LoVo (cell line): ENCODE measurements at places on chromosomes 12 and 14.

DNA sequence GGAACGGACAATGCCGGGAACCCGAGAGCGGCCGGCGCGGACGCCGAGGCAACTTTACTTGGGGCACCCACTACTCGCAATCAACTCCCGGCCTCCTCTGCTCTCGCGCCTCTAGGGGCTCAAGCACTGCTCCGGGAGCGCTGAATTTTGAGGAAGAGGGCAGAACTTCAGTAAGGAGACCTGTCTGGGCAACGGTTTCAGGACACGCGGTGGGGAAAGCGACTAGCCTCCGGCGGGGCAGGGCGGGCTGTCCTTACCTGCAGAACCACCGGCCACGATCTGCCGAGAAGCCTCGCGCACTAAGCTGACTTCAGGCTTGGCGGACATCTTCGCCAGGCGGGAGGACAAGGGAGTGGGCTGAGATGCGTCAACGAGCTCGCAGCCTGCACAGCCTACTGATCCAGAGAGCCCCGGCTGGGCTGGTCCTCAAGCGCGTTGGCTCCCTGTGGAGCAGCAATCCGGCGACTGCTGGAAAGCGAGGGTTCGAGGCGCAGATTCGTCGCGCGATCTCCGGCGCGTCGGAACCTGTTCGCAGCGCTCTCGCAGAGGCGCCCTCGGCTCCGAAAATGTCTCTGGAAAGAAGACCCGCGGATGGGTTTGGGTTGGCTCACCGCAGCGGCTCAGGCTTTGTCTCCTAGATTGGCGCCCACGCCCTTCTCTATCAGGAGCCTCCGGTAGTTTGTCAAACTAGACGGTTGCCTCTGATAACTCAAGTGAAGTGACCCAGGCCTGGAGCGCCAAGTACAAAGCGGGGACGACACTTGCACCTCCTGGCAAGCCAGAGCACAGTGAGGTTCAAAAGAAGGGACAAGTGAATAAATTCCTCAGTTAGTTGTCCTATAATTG, at the start of gene SLC25A21:
Gene SLC25A21, minus strand, starts transcription at position 583 of the 846 bp plus-strand sequence.
- peak; percentile 87 for DNase-seq

GRCh38 chr12:13288937-13289652, 92.6 kb downstream of the EMP1 start:
- DNase-seq, result no peak

GRCh38 chr14:98411154-98411553, 860.8 kb downstream of the BCL11B start:
- no peak for DNase-seq

GRCh38 chr12:98656289-98657101, 11.4 kb downstream of the APAF1 start:
- DNase-seq, result peak; percentile 36

DNA sequence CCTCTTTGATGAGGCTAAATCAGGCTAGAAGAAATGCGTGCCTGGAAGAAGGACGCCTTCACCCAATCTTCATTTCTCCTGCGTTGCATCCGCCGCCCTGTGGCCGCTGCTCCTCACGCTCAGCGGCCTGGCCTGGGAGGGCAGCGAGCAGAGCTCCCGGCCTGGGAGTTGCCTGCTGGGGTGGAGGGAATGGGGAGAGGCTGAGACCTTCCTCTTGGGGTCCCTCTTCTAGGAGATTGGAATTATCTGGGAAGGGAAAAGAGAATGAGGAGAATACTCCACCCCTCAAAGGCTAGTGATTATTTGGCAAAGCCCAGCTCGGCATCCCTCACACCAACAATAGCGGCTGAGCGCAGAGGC, 2.4 kb upstream of the HOXC12 start:
- no peak for DNase-seq

- peak; percentile 56 for DNase-seq
These were observed 40.6 kb upstream of the CDKN3 start for GRCh38 chr14:54356172-54356571.

- DNase-seq, result no peak
These were observed 22.7 kb upstream of the ULK1 start for GRCh38 chr12:131871677-131872076.

GRCh38 chr14:22466491-22466890, 122.5 kb downstream of the DAD1 start:
- DNase-seq, result no peak

GRCh38 chr12:46209914-46210872, 58.6 kb downstream of the SLC38A1 start:
- DNase-seq, result no peak

DNA sequence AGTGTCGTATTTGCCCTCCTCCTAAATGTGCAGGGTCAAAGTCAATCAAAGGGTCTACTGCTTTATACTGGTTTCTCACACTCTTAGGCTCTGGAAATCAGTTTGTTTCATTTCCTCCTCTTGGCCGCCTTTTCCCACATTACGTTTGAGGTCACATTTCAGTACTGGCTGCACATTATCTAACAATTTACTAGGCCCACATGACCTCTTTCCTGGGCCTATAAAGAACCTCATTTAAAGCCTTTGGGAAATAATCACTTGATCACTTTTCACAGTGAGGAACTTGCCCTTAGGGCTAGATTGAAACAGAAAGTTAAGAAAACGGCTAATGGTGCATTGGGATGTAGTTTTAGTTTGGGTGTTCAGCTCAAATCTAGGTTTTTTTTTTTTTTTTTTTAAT, 497.5 kb downstream of the RERGL start:
- DNase-seq, result no peak

- no peak for DNase-seq
These were observed 141.8 kb upstream of the RASSF8 start for GRCh38 chr12:25816637-25817036.

DNA sequence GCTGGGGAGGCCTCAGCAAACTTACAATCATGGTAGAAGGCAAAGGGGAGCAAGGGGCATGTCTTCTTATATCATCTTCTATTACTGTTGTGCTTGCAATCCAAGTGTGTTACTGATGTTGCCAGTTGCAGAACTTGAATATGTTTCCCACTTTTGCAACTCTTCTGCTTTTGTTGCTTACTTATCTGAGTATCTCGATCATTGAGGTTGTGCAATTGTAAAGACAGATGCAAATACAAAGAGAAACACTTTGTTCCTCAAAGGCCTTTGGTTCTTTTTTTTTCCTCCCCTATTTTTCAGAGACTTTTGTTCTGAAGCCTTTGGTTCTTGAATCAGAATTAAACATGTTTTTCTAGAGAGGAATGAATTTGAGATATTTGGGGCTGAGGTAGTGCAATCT, 3.7 kb upstream of the COX8C start:
- no peak for DNase-seq

DNA sequence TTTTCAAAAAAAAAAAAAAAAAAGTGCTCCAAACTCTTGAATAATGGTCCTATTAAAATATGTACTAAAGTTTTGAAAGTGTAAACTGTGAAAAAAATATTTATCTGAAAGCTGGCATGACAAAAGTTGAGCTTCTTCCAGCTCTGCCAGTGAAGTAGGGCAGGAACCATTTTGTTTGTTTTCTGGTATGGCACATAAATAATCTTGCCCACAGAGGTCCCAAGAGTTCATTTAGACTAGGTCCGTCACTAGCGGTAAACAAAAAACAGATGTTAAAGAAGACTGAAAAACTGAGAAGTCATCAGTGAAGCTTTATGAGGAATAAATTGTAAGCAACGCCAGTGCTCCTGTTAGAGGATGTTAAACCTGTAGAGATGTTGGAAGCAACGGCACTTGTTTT, 7.0 kb downstream of the ERP27 start:
- DNase-seq, result no peak

- no peak for DNase-seq
These were observed 24.8 kb upstream of the AKAP6 start for GRCh38 chr14:32304296-32304695.

DNA sequence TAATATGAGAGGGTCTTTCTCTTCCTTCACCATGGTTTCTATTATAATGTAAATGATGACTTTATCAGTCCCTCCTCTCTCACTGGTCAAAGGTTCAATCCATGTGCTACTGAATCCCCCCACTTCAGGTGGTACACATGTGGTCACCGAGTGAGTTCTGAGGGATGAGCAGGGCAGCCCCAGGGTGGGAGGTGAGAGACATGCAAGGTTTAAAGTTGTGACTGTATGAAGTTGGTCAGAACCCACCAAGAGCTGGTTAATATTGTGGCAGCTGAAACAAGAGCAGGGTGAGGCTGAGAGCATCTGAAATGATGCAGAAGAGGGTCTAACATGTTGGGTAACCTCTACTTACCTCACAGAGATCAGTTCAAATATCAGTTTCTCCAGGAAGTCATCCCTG, 444.7 kb upstream of the FBXO33 start:
- no peak for DNase-seq

- no peak for DNase-seq
These were observed 212.9 kb upstream of the CRY1 start for GRCh38 chr12:107306141-107306659.

GRCh38 chr14:50545618-50546017, 13.2 kb upstream of the MAP4K5 start:
- DNase-seq, result peak; percentile 11

DNA sequence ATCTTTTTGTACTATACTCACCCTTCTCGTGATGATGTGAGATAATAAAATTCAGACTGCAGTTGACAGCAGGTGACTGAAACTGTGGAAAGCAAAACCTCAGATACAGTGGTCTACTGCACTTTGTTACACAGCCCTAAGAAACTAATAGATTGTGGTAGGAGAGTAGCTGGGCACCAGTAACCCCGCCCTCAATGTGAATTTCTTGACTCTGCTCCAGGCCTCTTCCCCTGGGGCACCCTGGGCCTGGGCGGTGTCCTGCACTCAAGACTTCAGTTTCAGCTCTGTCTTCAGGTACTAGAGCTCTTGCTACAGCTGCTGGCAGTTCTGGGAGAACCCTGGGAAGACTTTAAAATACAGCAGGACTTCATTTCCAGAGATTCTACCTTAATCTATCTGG, 197.6 kb upstream of the AVPR1A start:
- peak; percentile 28 for DNase-seq

GRCh38 chr14:100470523-100470897, 116.7 kb downstream of the BEGAIN start:
- no peak for DNase-seq

DNA sequence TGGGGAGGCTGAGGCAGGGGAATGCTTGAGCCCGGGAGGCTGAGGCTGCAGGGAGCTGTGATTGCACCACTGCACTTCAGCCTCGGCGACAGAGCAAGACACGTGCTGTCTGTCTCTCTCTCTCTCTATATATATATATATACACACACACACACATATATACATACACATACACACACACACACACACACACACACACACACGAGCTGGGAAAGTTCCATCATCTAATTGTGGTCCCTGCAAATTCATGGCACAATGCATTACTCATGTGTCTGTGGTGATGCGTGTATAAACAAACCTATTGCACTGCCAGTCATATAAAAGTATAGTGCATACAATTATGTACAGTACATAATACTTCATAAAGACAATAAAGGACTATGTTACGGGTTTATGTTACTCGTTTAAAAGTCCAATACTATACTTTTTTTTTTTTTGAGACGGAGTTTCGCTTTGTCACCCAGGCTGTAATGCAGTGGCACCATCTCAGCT, 36.6 kb downstream of the WDR89 start:
- DNase-seq, result no peak

GRCh38 chr12:90055071-90055470, 346.4 kb upstream of the ATP2B1 start:
- DNase-seq, result no peak

- no peak for DNase-seq
These were observed 1.1 kb downstream of the TEX22 start for GRCh38 chr14:105399466-105399775.

DNA sequence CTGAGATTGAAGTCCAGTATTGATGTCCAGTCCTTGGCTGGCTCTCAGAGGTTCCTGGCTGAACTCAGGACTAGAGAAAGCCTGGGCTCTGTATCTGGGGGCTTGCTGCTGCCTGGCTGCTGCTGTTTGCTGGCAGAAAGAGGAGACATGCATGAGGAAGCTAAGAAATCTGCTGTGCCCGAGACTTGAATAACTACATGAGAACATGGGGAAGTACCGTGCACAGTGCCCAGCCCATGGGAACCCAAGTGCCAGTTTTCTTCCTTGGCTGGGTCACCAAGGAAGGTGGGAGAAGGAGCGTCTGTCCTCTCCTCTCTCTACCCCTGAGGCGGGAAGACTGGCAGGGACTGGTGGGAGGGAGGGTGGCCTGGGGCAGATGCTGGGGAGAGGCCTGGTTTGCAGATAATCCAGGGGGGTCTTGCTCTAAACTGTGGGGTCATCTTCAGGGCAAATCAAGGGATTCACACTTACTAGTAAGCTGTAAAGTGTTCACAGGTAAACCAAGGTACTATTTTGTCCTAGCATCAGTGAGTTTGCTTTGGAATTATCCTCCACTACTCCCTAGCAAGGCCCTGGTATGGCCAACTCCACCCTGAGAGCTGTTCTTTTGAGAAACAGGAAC, 13.8 kb upstream of the ZFP36L1 start:
- DNase-seq, result no peak

DNA sequence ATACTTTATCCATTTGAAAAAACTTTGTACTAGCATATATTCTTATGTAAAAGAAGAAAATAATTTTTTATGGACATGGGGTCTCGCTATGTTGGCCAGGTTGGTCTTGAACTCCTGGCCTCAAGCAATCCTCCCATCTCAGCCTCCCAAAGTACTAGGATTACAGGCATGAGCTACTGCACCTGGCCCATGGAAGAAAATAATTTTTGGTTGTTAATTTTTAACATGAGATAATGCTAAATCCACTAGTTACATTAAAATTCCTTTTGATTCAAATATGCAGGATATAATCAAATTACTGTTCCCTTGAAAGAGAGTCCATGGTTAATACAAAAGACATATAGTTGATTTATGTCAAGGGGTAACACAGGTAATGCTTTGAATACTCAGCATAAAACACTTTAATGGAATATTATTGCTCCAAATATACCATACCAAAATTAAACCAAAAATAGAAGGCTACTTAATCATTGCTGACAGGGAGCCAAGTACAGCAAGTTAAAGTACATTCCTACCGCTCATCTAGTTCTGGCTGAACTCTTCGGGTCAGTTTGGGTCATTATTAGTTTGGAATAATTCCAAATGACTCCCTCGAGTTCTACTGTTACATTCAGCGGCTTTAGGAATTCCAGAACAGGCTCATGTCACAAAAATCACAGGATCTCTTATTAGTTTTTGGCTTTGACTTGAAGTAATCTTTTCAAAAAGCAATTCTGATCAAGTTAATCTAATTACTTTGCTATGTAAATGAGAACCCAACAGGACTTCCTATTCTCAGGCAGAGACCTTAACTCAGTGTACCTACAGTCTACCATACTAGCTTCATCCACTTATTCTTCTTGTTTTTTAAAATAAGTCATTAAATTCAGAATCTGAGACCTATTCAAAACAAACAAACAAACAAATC, 6.1 kb downstream of the SOS2 start:
- no peak for DNase-seq

GRCh38 chr14:36442824-36443241, 77.2 kb downstream of the NKX2-1 start:
- no peak for DNase-seq

DNA sequence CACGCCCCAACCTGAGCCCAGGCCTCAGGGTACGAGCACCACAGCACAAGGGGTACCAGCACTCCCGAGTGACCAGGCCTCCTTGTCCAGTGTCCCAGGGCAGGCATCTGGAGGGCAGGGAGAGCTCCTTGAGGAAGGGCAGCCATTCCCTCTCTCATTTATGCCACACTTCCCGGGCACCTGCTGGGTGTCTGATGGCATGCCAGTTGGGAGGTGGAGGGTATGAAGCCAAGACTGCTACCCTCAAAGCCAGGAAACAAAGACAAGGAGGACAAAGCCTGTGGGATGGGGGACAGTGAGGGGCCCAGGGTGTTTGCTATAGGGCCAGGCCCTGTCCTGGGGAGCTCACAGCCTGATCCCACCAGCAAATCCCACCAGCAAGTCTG, 45.6 kb downstream of the CCDC88C start:
- no peak for DNase-seq
